ENCODE measurements at places on chromosomes 12 and 14.

GRCh38 chr12:128909653-128910052 lies 56.4 kb downstream of the GLT1D1 start:
- DNase-seq, result no peak

DNA sequence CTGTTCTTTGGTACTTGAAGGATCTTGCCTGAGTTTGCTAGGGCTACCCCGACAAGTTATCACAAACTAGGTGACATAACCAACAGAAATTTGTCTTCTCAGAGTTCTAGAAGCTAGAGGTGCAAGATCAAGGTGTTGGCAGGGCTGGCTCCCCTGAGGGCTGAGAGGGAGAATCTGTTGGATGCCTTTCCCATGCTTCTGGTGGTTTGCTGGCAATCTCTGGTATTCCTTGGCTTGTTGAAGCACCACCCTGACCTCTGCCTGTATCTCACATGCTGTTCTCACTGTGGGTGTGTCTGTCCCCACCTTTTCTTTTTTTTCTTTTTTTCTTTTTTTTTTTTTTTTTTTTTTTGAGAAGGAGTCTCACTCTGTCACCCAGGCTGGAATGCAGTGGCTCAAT lies 81.2 kb downstream of the VCPKMT start:
- DNase-seq, result no peak

DNA sequence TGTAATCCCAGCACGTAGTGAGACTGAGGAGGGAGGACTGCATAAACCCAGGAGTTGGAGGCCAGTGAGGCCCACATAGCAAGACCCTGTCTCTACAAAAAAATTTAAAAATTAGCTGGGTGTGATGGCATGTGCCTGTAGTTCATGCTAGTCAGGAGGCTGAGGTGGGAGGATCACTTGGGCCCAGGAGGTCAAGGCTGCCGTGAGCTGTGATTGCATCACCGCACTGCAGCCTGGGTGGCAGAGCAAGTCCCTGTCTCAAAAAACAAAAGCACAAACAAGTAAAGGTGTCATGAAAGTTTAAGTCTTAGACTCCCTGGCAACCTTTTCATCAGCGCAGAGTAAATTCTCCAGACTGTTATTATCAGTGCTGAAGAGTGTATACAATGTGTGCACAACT lies 10.4 kb downstream of the TMEM30B start:
- no peak for DNase-seq

DNA sequence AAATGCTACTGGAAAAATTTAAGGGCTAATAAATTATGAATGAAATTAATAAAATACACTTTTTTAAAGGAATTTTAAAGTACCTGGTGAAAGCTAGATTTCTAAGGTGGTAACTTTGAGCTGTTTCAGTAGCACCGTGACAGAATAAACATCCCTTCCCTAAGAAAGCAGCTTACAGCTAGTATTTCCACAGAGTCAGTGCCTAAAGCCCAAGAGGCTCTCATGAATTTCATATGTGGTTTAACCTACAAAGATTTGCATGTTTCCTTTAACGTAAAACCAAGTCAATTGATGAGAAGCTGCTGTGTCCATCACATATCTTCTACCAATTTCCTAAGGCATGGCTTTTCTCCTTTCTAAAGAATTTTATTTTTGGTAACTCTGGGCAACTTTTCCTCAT lies 56.8 kb downstream of the IFNG start:
- no peak for DNase-seq

DNA sequence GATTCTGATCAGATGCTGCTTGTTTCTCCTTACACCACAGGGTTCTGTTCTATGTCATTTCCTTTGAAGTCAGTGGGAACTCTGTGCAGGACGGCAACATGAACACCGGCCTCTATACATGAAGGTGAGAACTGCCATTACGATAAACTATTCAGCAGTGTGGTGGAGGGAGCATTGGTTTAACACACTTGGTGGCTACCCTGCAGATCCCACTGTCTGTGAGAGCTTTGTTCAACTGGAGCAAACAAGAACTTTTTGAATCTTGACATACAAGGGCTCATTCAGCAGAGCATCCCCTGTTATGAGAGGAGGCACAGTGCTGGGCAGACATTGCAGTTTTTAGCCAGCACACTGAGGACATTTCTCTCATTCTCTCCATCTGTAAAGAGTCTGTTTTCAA lies 10.7 kb upstream of the FRS2 start:
- DNase-seq, result no peak

- peak; percentile 30 for DNase-seq
These were observed 10.2 kb downstream of the EP400 start for GRCh38 chr12:131959641-131960589.

DNA sequence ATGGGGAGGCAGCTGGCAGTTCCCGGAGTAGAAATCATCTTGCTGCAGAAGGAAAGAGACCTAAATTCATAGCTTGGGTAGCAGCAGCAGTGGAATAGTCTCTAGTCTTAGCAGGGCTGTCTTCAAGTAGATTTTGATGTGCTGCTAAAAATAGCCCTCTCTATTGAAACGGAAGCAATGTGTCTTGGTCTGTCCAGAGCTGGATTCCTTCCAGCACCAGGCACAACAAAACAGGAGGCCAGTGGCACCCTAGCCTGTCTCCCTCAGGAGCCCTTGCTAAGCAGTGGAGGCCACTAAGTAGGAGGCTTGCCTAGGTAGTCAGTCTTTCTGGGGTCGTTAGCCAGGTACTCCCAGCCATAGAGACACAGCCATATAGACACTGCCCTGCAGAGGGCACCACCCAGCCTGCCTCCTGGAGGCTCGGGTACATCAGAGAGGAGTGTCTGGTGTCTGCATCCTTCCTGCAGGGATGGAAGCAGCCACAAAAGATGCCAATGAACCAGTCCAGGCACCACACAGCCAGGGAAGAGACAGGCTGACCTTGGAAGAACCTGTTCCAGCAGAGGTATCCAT lies 97.5 kb downstream of the CRACR2A start:
- peak; percentile 22 for DNase-seq

DNA sequence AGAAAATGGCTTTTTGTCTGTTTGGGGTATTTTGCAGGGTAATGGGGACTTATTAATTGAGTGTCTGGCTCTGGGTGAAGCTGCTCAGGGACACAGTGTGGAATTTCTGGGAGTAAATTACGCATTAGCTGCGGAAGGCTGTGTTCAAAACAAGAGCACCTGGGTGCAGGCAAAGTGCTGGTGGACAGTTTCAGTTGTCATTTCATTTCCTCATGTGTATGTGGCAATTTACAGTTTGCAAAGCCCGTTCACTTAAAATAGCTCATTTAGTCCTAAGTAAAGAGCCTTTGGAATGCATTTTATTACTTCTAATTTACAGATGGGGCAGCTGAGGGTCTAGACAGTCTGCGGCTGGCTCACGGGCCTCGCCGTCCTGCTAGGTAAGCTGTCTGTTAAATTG lies 546.8 kb downstream of the BCL11B start:
- no peak for DNase-seq

GRCh38 chr14:59484639-59485175 lies 390 bp downstream of the JKAMP start:
- DNase-seq, result peak; percentile 37

- no peak for DNase-seq
These were observed 23.0 kb downstream of the ZBTB39 start for GRCh38 chr12:56983386-56983785.

DNA sequence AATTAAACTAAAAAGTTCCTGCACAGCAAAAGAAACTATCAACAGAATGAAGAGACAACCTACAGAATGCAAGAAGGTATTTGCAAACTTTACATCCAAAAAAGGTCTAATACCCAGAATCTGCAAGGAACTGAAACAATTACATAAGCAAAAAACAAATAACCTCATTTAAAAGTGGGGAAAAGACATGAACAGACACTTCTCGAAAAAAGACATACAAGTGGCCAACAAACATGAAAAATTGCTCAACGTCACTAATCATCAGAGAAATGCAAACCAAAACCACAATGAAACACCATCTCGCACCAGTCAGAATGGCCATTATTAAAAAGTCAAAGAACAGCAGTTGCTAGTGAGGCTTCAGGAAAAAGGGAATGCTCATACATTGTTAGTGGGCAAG lies 15.2 kb downstream of the PDE6H start:
- DNase-seq, result no peak

DNA sequence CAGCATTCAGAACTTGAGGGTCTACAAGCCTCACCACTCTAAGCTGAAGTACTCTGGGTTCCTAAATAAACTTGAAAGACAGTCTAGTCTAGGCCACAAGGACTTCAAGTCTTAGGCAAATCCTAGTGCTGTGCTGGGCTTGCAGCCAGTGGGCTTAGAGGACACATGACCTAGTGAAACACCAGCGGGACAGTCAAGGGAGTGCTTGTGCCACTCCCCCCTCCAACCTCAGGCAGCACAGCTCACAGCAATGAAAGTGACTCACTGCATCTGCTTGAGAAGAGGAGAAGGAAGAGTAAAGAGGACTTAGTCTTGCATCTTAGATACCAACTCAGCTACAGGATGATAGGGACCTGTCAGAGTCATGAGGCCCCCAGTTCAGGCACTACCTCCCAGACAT lies 438.1 kb downstream of the IPO8 start:
- DNase-seq, result peak; percentile 8

- DNase-seq, result no peak
These were observed 209.9 kb downstream of the PHETA1 start for GRCh38 chr12:111158992-111159391.

- DNase-seq, result no peak
These were observed at the start of gene NINJ2 for GRCh38 chr12:663293-663871. NINJ2 (minus strand) TSS chr12:663445; CDS start chr12:663360, 85 bp downstream.

DNA sequence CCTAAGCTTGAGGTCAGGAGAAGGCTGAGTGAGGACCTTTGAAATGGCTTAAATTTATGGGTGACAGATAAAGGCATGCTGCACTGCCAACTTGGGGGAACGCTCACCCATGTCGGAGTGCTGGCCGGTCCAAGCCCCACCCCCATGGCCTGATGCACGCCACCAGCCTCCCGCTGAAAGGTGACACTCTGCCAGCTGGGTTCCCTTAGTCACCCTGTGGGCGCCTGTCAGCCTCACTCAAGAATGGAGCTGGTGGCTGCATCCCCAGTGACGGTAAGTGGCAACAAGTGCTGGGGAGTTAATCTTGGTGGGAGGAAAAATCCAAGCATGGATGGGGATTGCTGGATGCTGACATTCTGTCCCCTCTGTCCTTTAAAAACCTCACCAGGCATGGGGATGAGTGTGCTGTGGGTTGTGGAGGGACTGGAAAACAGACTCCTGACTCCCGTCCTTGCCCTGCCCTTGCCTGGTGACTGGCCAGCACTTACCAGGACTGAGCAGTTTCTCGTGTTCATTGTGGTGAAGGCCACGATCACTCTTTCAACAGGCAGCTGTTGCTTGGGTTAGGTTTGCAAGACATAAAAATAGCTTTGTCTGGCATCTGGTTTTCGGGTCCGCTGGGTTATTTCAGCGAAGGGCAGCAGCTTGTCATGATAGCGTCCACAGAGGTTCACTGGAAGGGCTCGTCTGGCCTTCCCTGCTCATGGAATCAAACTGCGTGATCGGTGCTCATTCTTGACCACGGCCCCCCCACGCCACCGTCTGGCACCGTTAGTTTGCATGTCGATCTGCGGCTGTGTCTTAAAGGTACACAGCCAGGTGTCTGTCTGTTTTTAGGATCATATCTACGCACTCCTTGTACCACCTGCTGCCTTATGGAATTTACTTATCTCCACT lies 15.0 kb downstream of the ACACB start:
- DNase-seq, result no peak

- no peak for DNase-seq
These were observed 76.7 kb downstream of the GALC start for GRCh38 chr14:87916103-87916885.

GRCh38 chr12:31326736-31327659 lies 1.0 kb upstream of the SINHCAF start:
- DNase-seq, result no peak

GRCh38 chr12:117033382-117034221 lies 65.6 kb downstream of the TESC start:
- DNase-seq, result no peak

- DNase-seq, result no peak
These were observed 1.6 kb upstream of the RPS26 start for GRCh38 chr12:56040151-56040550.

DNA sequence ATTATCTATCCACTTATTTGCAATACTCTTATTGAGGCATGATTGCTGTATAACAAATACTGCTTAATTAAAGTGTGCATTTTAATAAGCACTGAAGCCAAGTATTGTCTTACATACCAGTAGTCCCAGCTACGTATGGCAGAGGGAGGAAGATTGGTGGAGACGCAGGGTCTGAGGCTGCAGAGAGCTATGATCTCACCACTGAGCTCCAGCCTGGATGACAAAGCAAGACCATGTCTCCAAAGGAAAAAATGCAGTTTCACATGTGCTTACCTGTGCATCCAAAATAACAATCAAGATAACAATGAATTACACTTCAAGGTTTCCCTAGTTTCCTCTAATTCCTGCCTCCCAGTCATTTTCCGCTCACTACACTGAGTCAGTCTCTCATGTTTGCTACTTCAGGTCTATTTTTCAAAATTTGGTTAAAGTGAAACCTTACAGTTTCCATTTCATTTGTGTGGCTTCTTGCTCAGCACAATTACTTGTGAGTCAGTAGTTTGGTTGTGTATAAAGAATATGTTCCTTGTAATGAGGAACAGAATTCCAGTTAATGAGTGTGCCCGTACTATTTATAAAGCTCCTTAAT lies 1250.1 kb downstream of the TMEM121 start:
- DNase-seq, result no peak

GRCh38 chr12:132138941-132139871 lies 4.9 kb downstream of the DDX51 start:
- no peak for DNase-seq

- no peak for DNase-seq
These were observed 180.3 kb downstream of the RMST start for GRCh38 chr12:97642911-97643310.

GRCh38 chr12:47938093-47938492 lies 25.3 kb upstream of the TMEM106C start:
- peak; percentile 38 for DNase-seq

DNA sequence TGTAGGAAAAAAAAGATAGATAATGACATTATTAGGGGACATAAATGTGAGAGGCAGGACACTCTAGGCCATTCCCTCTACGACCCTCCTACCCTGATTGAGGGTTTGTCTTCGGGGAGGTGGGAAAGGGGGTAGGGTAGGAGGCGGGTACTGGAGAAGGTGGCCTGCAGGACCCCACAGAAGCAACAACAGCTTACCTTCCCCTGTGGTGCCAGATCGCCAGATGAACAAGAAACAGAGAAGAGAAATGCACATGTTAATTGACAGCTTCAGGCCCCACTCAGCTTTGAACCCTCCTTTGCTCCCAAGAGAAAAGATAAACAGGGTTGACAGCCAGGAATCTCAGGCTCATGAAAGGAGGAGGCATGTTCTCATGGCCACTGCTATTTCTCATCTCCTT lies 4.8 kb downstream of the PHB2 start:
- no peak for DNase-seq

DNA sequence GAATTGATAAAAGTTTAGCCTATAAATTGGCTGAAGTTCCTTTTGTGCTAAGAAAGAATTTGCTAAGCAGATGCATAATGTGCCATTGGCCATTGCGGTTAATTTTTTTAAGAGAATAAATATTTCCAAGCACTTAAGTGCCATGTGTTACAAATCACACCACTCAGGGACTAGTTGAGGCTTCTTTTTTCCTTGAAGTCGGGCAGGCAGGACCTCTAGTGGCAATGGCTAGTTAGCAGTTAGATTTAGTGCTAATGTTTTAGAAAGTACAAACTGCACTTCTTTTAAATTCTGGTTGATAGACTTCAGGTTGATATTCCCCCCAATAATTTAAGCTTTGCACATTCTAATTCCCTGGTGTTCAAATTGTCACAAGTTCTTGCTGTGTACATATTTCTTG lies 294.3 kb downstream of the APAF1 start:
- DNase-seq, result peak; percentile 48

- DNase-seq, result no peak
These were observed 30.0 kb downstream of the TESC start for GRCh38 chr12:117069101-117069797.

GRCh38 chr12:54009171-54010052 lies 627 bp downstream of the HOXC8 start:
- DNase-seq, result no peak

GRCh38 chr12:112126911-112127310 lies 1.6 kb downstream of the TRAFD1 start:
- no peak for DNase-seq
